ENCODE measurements at places on chromosomes 1 and 21.
A peak's percentile ranks its signal among the peaks of the same experiment; 100 is the strongest.

DNA sequence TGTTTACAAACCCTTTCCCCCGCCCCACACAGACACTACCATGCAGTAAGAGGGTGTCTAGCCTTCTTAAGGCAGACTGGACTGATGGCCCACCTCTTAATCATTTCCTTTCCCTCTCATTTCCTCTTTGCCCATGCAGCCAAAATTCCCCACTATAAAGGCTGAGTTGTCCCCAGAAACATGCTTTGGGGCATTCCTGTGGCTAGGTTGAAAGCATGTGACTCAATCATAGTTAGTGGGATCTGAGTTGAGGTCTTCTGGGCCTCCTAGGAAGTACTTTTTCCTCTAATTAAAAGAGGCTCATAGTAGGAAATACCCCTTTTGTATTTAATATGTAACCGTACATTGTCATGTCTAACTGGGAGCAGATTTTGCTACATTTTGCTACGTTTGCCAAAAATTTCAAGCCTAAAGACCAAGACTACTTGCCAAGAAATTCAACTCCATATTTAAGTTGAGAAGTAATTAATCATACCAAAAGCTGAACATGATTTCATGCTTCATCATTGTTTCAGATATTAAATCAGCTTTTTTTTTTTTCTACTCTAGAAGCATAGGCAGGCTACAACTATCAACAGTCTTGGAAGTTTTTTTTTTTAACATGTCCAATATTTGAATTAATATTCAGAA, 174.7 kb downstream of the ADGRL4 start:
- no peak for DNase-seq

DNA sequence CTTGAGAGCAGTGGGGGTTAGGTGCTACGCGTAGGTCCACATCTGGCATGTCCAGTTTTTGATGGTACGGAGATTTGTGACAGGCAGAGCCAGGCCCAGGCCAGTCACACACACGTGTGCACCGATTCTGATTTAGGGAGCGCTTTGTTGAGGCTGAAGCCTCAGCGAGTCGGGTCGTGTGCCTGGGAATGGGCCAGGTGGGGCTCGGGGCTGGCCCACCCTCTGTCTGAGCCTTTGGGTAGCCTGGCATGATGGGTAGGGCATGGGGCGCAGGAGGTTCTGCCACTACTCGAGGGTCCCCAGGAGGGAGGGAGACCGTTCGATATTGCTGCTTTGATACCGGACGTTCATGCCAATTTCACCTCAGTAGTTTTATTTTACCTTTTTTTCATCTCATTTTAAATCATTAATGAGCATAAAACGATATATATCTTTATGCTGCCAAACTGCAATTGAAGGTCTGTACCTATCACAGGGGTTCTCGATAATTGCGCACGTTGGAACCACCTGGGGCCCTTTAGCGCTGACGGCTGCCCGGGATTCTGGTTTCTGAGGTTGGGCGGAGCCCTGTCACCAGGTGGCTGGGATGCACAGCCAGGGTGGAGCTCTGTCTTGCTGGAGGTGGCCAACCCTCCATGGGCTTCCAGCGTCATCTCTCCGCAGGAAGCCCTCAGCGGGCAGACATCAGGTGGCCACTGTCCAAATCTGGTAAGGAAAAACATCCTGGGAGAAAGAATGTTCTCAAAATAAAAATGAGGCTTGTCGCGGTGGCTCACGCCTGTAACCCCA, 71.9 kb downstream of the SCCPDH start:
- no peak for DNase-seq

DNA sequence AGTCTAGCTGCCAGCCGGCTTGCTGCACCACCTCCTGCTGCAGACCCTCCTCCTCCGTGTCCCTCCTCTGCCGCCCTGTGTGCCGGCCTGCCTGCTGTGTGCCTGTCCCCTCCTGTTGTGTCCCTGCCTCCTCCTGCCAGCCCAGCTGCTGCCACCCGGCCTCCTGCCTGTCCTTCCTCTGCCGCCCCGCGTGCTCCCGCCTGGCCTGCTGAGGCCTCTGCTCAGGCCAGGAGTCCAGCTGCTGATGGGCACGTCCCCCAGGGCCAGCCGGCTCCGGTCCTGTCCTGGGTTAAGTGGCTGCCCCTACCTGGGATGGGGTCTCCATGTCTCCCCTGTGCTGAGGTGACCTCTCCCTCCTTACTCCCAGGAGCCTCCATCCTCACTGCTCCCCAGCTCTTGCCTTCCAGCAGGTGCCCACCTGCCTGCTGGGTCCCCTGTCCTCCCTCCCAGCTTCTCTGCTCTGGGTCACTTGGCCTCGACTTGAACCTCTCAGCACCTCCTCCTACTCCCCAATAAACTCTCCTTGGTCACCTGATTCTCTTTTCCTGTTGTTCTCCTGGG, 870 bp downstream of the KRTAP10-8 start:
- DNase-seq: no peak

DNA sequence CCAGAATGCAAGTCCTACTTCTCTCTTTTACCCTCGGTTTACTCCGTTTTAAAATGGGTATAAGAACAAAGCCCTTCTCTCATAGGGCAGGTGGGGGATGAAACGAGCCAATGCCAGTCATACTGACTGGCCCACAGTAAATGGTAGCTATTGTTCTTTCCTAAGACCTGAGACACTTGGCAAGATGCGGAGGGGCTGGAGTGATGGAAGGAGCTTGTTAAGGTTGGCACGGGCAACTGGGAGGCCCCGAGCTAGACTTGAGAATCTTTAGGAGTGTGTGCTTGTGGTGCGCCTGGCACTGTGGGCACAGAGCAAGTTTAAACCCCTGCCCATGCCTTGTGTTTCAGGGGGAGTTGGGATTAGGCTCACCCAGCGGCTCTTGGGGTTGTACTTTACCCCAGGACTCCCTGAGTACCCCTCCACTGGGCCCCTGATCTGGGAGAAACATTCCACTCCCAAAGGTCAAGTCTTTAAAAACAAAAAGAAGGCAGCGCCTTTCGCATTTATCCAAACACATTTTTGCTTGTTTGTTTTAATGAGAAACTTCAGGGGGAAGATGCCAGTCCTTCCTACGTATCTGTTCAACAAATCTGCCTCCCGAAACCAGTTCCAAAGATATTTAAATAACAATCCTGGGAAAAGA, 240.6 kb upstream of the TMEM51 start:
- DNase-seq: no peak

GRCh38 chr1:230865062-230865817, 3.1 kb downstream of the C1orf198 start:
- DNase-seq: no peak

DNA sequence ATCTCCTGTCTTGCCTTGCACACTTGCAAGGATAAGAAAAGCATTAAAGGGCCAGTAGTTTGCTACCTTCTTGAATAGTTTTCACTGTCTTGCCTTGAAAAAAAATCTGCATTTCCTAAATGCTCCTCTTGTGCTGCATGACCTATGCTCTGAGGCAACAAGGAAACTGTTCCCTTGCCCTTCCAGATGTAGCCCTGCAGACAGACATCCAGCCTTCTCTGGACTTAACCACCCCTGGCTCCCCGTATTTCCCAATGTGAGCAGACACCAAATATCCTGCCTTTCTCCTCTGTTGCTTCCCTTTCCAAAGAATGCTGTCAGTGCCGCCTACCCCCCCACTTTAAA, 177.6 kb downstream of the GABPA start:
- no peak for DNase-seq

DNA sequence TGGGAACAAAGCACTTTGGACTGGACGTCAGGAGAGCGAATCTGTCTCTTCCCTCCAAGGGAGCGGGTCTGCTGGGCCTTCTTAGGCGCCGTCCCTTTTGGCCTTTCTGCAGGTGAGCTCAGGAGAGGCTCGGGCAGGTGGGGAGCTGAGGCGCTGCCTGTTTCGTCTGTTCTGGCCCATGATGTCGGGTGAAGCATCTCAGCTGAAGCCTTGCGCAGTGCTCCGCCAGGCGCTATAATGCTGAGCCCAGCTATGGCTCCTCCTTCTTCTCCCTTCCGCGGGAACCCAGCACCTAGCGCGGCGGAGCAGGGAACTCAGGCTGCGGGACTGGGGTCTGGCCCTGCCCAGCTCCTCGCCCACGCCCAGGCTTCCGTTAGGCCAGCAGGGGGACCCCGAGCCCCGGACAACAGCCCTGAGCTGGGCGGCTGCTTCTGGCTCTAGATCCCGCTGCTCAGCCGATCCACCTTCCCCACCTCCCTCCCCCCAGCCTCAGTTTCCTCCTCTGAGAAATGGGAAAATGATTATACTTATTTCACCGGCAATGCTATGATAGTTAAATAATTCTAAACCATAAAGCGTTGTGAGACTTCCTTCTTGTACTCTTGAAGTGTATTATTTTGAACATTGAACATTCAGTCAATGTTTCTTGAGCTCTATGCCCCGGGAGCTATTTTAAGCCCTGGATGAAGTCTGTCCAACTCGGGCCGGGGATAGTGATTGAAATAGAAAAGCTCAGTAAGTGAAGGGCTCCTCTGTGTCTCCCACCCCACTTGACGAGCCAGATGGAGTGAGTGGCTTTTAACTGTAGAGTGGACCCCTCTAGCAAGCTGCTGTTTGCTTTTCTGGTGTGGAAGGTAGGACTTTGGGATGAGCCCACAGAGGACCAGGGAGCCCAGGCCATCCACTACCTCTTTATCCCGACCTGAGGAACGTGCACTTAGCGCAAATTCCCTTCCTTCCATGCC, 9.6 kb upstream of the ADORA1 start:
- no peak for DNase-seq

DNA sequence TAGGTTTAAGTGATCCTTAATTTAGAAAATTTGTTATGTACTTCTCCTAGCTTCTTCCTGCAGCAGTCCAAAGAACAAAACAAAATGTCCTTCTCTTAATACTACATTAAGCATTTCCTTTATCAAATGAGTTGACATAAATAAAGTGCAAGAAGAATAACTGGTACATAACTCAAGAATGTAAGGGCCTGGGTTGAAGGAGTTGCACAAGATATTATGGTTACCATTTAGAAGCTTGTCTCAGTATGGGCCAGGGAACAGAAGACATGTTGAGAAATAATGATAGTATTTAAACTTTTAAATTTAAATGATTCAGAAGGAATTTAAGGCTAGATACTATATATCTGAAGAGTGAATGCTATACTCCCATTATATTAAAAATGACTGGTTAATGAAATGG, 23.5 kb downstream of the SUCO start:
- DNase-seq: no peak

GRCh38 chr1:6438047-6438525, 13.5 kb downstream of the ESPN start:
- peak; percentile 49 for DNase-seq

GRCh38 chr1:112710586-112710985, 3.7 kb upstream of the RHOC start:
- no peak for DNase-seq

DNA sequence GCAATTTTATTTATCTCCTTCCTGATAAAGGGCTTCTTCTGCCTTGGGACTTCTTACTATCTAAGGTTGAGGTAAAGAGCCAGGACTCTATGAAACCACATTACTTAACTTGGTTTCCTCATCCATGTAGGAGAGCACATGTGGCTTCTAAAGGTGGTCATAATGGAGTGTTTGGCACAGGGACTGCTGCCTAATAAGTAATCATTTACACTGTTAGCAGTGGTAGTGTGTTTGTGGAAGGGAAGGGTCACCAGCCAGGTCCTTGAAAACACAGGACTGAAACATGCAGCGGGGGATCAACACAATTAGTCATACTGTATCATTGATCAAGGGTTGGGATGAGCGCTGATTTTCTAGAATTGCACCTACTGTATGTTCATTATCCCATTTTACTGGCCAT, 59.6 kb downstream of the UCK2 start:
- DNase-seq: no peak

GRCh38 chr1:23727362-23727811, 15.9 kb upstream of the ELOA start:
- no peak for DNase-seq

DNA sequence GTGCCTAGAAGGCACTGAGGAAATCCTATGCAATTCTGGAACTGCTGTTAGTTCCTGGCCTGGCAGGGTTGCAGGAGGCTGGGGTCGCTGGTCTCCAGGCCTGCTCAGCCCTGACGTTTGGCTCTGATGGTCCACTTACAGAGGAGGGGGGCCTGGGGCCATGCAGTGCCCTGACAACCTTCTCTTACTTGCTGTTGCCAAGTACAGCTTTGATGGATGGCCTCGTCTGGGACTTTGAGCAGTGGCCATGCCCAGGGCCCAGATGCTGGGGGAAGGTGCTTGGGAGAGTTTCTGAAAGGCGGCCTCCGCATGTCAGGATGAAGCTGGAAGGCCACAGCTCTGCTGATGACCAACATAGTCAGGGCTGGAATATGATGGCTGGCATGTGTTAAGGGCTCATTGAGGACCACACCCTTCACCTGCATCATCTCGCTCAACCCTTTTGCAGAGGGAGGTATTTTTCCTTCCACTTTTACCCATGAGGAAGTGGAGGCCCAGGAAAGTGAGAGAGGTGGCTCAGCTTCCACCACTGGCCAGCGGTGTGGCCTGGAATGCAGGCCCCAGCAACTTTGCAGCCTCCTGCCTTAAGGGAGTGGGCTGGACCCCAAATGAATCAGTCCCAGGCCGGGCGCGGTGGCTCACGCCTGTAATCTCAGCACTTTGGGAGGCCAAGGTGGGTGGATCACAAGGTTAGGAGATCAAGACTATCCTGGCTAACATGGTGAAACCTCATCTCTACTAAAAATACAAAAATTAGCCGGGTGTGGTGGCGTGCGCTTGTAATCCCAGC, 34.7 kb upstream of the LRRC3 start:
- DNase-seq: no peak

DNA sequence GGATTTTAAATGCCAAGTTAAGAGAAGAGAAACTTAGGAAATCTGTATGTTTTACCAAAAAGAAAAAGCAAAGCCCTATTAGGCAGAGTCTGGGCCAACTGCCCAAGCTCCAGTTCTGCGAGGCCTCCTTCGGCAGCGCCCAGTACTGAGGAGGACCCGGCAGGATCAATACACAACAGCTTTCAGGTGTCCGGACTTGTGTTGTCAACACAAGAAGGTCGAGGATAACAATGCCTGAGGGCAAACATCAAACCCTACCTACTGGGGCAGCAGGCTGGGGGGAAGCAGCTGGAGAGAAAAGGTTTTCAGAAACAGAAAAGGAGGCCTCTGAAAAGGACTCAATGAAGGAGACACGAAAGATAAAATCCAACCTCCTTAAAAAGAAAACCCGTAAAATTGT, 98.1 kb upstream of the GJB5 start:
- DNase-seq: no peak

DNA sequence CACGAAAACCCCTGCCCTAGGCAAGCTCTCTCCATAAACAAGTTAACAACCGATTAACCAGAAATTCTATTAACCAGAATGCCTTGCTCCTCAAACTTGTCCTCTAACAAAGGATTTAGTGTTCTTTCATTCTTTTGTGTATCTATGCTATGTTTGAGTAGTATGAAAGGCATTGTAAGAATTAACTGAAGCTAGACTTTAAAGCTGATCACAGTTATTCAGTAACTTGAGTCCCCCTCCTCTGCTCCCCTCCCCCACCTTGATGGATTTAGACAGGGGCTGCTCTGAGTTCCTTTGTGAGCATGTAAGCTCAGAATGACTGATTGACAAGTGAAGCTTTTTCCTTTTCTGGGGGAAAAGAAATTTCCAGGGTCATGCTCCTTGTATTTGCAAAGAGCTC, 257.6 kb downstream of the TTLL7 start:
- no peak for DNase-seq

GRCh38 chr1:15122331-15122730, 31.2 kb upstream of the TMEM51 start:
- DNase-seq: no peak

GRCh38 chr1:2151252-2151651, 43.3 kb downstream of the FAAP20 start:
- DNase-seq: no peak

- no peak for DNase-seq
Observed at GRCh38 chr1:26094677-26095383, 16.8 kb upstream of the PDIK1L start.

GRCh38 chr1:116923421-116923820, 13.7 kb downstream of the PTGFRN start:
- DNase-seq: no peak

GRCh38 chr1:206467915-206468314, 2.4 kb upstream of the IKBKE start:
- DNase-seq: no peak

Data from activated CD8-positive, alpha-beta memory T cell treated with anti-CD3 and anti-CD28 coated beads for 4 hours (primary cell).